Foreskin keratinocyte (primary cell): ENCODE measurements at places on chromosomes 4 and X.

- no peak for DNase-seq
Observed at GRCh38 chr4:38210396-38211114, 250.4 kb downstream of the PTTG2 start.

DNA sequence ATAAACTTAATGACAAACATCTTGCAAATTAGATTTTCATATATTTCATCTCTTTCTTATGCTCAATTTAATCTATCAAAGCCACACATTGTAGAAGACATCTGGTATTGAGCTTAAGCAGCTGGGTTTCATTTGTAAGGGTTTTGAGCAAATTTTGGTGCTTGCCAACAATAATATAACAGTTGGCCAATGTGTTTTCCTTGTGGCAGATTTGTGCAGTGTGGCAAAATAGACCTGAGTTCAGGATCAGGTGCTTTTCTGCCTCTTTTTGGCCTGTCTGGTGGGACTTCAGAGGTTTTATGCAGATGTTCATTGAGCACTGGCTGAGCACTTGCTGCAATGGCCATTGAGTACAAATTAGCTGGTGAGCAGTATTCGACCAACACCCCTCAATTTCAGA lies 301.9 kb downstream of the BMPR1B start:
- no peak for DNase-seq

- DNase-seq: no peak
Observed at GRCh38 chrX:9341291-9342201, 123.3 kb upstream of the TBL1X start.

DNA sequence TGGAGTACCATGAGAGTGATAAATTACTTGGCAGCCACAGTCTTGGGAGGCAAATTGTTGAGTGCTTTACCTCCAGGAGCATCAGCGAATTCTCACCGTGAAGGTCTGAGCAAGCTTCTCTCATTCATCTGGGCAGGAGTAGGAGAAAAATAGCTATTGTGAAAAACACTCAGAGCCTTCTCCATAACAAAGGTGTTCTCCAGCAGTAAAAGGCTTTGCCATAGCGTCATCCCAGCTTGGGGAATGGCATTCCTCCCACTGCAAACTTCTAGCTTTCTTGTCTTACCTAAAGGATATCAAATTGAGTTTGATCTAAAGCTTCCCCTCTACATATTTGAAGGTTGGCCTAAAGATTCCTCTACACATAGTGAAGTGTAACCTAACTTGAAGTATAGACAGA lies 29.8 kb upstream of the MAGEA11 start:
- no peak for DNase-seq

DNA sequence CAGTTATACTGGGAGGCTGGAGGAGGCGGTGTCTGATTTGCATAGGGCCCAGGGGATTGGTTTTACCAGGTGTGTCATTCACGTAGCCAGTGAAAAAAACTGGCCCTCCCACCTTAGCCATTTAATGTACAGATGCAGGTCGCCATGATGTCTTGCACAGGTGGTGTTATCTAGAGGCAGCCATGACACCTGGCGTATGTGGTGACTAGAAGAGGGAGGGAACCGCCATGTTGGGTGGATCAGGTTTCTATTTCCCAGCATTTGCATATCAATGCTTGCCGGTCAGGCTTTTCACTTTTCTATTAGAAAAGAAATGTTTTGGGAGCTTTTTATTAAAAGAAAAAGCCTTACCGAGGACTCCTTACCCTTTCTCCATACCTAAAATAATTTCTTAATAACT lies 523.4 kb downstream of the ADGRL3 start:
- no peak for DNase-seq
